ENCODE measurements at places on chromosomes 13 and 19.

DNA sequence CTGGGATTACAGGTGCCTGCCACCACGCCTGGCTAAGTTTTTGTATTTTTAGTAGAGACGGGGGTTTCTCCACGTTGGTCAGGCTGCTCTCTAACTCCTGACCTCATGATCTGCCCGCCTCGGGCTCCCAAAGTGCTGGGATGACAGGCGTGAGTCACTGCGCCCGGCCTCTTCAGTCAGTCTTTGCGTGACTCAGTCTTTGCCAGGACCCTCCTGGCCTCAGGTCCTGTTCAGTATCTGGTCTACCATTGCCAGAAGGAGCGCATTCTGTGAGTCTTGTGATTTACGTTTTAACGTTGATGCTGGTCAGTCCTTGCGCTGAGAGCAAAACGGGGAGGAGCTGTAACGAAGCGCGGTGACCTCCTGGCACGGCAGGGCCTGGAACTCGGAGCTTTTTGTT, 7.6 kb upstream of the HMG20B start:
- DNase-seq = no peak

DNA sequence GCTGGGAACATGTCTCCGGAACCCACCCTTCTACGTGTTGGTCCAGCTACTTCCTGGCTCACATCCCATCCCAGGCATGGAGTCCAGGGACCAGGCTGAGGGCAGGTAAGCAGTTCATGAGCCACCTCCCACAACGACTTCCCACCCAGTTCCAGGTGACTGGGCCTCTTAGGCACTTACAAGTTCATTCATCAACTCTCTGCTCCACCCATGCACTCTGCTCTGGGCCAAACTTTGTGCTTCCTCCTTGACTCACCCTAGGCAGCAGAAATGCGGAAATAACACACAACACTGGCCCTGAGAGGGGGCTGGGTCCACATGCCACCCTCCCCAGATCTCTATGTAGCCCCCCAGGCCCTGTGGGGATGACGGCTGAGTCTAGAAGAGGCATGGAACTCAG, 20.5 kb downstream of the IQCN start:
- no peak for DNase-seq

DNA sequence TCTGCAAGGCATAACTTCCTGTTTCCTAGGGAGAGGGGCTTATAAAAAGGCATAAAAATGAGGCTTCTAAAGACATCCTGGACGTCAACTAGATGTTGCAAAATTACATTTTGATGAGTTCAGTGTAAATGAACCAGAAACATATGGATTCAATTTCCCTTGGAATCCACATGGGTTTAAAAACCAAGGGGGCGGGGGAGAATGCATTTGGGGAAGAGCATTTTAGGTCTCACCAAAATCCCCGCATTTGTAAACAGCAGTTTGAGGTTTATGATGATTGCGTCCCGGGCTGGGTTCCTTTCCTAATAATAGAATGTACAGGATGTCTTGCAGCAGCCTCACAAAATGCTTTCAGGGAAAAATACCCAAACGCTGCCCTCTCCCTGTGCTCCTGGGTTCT, 407.8 kb downstream of the ZNF536 start:
- DNase-seq = no peak

DNA sequence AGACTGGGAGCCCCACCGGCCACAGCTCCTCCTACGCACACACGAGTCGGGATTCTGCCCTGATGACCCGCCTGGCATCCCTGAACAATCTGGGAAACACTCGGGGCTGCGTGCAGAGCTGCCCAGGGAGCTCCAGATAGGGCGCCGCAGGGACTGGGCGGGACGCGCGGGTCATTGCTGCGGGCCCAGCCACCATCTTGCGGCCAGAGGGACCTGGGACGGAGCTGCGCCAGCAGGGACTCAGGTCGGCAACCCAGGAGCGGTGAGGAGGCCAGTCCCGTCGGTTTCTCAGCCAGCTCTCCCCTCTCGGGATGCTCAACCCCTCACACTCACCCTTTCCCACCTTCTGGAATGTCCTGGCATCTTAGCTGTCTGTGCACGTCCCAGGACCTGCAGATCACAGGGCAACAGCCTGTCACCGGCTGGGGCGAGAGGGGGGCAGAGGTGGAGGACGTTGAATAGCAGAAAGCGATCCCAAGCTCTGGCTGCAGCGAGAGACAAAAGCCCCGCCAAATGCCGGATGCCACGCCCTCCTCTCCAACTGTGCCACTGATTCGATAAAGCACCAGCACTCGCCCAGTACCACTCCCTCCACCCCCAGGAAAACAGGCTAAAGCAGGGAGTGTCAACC, 20.4 kb upstream of the ZNF91 start:
- no peak for DNase-seq

DNA sequence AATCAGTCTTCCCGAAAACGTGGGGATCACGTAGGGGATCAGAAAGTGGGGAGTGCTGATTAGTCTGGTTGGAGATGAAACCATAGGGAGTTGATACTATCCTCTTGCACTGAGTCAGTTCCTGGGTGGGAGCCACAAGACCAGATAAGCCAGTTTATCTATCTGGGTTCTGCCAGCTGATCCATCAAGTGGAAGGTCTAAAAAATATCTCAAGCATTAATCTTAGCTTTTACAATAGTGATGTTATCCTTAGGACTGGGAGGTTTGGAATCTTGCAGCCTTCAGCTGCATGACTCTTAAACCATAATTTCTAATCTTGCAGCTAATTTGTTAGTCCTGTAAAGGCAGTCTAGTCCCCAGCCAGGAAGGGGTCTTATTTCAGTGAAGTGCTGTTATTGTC, 2474.2 kb downstream of the PCDH9 start:
- no peak for DNase-seq

Measured in putamen (tissue), 1 donor.